Right renal cortex interstitium (tissue), 3 donors: ENCODE measurements at places on chromosomes 2 and 18.

DNA sequence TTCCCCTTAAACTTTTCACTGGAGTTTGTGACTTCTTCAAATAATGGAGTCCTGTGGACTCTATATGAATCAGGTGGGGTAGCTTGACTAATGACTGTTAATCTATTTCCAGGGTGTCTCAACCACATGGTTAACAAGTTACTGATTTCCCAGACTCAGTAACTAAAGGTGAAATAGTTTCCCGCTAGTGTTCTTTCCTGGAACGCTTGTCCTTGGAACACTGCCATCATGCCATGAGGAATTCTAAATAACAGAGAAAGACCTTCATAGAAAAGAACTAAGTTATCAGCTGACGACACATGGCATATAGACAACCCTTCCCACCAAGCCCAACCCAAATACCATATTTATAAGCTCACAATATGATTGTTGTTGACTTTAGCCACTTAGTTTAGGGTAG is 1027.9 kb upstream of the FAM98A start:
- peak; percentile 39 for DNase-seq

- no peak for DNase-seq
Observed at GRCh38 chr2:64650722-64651338, 2.9 kb downstream of the SERTAD2 start.

- no peak for DNase-seq
Observed at GRCh38 chr2:86332654-86333053, 4.8 kb downstream of the REEP1 start.

- DNase-seq: no peak
Observed at GRCh38 chr2:102735416-102736109, 26.3 kb upstream of the TMEM182 start.
